Peyer's patch (tissue), 4 donors: ENCODE measurements at places on chromosomes 3 and 15. TPM values are rescaled to one million over a fixed set of nuclear protein-coding genes. Genes with fewer than 3 reads are reported as not detected.

The CNTN6 gene
- total RNA-seq = not detected

The AGTR1 gene
- total RNA-seq = 3.8 TPM

The PP2D1 gene
- total RNA-seq = not detected

DNA sequence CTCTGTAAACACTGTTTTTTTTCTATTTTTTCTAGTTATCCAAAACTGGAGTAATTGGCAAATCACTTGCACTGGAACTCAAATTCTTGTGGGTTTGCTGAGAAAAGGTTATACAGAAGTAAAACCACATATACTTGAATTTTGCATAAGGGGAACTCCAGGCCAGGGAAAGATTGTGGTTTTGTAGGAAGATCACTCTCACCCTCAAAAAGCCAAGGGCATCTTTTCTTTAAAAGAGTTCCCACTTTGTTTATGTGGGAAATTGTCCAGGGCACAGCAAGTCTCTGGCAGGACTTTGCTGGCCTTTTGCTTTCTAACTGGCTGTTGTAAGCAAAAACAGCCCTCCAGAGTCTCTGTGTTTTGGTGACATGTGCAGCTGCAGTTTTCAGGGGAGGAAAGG, 340.3 kb upstream of the RBMS3 start:
- no peak for DNase-seq

DNA sequence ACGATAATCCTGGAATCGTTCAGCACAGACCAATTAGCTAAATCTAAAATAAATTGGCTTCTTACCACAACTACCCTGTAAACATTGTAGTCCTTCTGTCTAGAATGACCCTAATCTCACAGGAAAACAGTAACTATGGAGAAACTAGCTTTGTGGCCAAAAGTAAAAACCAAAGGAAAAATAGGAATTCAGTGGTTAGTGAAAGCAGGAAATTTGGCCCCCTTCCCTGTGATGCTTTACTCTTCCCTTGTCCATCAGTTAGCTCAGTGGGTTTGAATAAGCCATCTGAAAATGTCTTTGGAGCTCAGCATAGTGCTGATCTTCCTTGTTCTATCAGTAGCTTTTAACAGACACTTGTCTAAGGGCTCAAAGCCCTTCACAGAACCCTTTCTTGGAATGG, 1.6 kb downstream of the NMD3 start:
- DNase-seq = no peak

GRCh38 chr15:88995449-88995848, 82.3 kb upstream of the MFGE8 start:
- DNase-seq = no peak

DNA sequence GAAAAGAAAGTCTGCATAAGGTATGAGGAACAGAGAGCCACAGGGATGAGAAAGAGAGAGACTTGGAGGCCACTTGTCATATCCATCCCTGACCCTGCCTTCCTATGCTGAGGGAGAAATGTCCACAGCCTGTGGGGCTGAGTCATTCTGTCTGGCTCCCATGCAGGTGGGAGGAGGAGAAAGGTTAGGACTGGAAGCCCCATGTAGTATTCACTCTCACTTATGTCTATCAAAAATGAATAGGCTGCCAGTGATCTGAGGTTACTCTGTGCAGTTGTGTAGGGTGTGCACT, 71.3 kb downstream of the RAB11A start:
- no peak for DNase-seq

- DNase-seq = no peak
Observed at GRCh38 chr3:181105646-181106045, 116.1 kb upstream of the DNAJC19 start.

GRCh38 chr3:28077572-28077971, 163.8 kb upstream of the CMC1 start:
- DNase-seq = no peak

DNA sequence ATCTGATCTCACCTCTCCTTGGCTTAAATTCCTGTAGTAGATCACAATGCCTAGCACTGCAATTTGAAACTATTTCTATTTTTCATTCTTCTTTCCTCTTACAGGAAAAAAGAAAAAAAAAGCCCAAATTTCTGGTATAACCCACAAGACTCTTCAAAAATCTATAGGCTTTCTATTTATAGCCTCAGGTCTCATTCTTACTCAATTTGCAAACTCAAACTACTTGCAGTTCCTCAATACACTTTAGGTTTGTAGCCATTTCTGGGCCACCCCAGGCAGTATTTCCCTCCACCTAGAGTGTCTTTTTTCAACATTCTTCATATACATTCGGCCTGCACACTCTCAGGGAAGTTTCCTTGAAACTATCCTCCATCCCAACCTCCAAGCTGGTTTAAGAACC, 169.0 kb downstream of the TBC1D5 start:
- DNase-seq = no peak

DNA sequence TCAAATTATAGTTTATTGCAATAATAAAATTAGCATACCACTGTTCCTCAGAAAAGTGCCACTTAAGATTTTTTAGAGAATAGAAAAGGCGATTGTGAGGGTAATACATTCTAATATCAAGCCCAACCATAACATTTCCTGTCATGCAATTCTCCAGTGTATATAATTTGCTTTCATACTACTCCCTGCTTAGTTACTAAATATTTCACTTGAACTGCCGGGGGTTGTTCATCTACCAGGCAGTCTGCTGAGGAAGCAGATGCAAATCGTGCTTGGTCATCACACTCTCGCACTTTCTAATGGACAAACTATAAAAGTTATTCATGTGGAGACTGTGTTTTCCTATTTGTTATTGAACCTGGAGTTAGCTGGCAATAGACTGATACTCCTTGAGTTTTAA, 645.6 kb upstream of the CBLB start:
- no peak for DNase-seq

GRCh38 chr15:62068810-62069167, 2.0 kb downstream of the C2CD4A start:
- DNase-seq = no peak

DNA sequence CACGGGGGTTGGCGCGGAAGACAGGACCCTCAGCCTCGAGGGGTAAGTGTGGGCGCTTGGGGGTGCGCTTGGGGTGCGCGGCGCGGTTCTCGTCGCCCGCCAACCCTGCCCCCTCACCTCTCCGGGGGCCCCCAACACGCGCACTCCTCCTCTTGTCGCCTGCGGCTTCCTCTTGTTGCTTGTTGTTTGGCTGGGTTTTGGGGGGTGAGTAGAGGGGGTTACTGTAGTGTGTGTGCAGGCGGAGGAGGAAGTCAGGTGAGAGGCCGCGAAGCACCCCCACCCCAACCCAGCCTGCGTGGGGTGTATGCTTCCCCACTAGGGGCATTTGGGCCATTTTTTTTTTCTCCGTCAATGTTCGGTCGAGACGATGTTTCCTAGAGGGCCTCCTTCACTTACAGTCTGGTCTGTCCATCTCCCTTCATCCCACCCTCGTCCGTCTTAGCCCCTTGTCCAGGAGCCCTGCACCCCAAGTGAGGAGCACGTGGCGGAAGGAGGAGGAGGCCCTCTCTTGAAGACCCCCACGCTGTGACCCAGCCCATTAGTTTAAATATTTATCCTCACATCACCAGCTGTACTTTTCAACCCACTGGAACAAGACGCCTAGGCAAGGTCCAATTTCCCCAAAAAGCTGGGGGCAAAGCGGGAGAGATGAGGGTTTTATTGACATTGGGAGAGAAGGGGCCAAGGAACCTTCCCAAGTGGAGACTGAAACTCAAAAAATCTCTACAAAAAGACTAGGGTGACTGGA, 20.4 kb upstream of the SATB1 start:
- DNase-seq = no peak

DNA sequence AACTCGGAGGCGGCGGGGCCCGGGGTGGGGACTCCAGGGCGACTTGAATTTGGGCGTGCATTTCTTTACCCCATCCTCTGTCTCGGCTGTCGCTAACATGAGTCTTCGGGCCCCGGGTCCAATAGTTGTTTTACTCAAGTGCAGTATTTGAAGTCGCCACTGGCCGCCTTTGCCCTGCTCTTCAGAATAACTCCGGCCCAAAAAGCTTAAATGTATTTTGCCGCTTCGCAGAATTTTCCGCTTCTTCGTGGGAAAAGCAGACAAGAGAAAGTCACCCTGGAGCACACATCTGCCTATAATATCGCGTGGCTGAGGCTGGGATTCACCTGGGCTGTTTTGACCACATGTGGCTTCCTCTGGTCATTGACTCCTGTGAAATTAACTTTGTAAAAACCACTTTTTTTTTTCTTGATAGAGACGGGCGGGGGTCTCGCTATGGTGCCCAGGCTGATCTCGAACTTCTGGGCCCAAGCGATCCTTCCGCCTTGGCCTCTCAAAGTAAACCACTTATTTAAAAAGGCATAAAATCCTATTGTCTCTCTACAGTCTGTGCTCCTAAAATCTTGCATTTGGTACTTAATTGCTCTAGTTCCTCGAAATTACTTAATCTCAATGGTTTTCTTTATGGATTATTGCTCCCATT, 676 bp downstream of the CNOT10 start:
- no peak for DNase-seq
